ENCODE measurements at places on chromosomes 1 and 21.
A peak's percentile ranks its signal among the peaks of the same experiment; 100 is the strongest.

- DNase-seq, result no peak
These were observed 28.6 kb upstream of the STUM start for GRCh38 chr1:226519716-226520598.

GRCh38 chr1:119358636-119359035, 9.9 kb upstream of the HAO2 start:
- no peak for DNase-seq

DNA sequence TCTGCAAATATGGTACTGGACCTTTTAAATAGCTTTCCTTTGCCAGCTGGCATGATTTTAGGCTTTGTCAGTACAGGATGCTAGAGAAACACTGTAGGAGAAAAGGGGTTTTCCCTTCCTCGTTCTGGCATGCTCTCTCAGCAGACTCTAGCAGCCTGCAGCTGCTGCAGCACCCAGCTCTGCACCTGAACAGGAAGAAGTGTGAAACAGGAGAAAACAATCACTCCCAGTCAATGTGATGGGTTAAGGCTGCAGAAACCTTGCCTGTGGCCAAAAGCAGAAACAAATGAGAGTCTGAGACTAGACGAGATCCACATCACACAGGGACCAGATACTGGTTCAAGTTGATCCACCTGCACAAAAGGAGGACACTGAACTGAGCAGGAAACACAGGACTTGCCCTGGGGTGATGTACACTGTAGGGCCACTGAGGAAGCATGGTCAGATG, 21.2 kb downstream of the OVGP1 start:
- DNase-seq, result no peak

GRCh38 chr1:220300442-220301121, 28.3 kb upstream of the RAB3GAP2 start:
- DNase-seq, result peak; percentile 55

DNA sequence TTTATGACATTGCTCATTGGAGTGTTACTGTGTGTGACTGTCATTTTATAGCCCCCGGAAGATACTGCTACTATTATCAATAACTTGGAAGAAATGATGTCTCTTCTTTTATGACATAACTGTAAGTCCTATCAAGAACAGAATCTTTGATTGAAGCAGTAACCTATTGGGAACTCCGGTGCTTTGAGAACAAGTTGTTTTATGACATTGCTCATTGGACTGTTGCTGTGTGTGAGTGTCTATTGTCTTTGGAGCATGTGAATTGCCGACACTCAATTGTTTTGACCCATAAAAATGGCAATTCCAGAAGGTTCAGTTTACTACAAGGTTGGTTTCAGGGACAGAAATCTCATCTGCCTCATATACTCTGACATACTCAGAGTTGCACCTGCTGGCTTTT, 8.0 kb downstream of the KCNK1 start:
- no peak for DNase-seq

DNA sequence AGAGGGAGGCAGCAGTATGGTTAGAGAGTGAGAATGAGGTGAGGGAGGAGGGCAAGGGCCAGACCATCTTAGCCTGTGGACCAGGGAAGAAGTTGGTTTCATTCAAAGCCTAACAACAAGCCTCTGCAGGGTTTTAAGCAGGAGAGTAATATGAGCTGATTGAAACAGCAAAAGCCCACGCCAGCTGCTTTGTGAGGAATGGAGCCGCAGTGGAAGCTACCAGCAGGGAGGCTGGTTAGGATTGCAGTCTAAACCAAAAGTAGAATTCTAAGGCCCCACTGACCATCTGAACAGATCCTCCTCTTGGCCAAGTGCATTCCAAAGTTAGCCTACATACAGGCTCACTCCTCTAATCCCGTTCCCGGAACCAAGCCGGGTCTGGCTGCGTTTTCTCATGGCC, 44.8 kb downstream of the OLFML3 start:
- DNase-seq, result peak; percentile 86

- peak; percentile 56 for DNase-seq
These were observed 37.0 kb upstream of the RXRG start for GRCh38 chr1:165481820-165482532.

GRCh38 chr1:34591751-34592629, 162.9 kb upstream of the GJB5 start:
- no peak for DNase-seq

DNA sequence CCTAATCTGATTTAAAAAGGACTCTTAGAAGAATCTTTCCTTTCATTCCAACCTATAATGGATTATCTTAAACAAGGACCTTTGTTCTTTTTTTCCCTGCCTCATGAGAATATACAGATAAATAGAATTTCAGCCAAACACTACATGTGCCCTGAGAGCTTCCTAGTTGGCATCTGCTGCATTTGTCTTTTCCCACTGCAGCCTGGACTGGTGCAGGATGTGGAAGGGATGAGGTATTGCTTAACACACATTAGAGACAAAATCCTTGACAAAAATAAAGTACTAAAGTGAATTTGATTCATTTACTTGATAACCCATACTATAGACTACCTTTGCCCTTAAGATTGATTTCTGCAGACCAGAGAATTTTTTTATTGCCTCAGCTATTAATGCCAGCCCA, 59.5 kb downstream of the PALMD start:
- no peak for DNase-seq

GRCh38 chr1:166119471-166119965, 47.3 kb downstream of the FAM78B start:
- DNase-seq, result no peak

DNA sequence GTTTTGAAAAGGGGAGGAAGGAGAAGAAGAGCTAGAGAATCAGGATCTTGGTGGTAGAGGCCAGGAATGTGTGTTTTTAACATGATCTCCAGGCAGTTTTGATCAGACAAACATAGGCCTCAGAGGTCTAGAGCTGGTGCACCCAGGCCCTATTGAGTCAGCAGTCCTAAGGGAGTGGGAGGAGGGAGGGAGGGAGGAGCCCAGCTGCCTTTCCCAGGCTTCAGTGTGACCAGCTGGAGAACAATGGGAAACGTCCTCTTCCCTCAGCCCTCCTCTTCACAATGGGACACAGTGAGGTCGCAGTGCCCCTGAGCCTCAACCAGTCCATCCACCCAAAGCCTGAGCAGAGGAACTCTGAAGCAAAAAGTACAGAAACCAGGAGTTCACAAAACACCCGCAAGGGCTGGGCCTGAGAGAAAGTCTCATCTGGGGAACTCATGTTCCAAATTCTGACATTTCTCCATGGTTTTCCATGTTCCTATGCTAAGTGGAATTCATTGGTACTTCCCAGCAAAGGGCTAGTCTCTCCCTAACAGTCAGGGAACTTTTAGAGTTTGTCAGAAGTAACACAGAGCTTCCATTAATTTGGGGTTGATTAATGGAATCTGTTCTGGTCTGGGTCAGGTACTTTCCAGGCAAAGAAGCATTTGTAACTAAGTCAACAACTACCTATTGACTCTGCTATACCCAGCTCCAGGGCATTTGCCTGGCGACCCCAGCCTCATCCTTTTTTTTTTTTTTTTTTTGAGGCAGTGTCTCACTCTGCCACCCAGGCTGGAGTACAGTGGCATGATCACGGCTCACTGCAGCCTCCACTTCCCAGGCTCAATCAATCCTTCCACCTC, 37.5 kb downstream of the ELAPOR1 start:
- peak; percentile 28 for DNase-seq

DNA sequence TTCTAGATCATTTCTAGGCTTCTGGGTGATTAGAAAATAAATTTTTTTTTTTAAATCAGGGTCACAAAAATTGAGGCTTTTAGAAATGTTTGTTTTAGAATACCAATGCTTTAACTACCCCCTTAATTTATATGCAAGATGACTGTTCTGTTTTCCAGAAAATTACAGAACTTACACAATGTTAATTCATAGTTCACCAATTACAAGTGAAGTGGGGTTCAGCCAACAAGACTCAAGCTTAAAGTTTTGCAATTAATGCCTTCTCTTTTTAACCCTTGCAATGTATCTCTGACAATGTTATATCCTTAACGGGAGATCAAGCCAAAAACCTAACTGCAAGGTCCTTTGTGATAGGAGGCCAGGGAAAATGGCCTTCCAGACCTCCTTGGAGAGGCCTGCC, 5.6 kb downstream of the PRELP start:
- DNase-seq, result no peak

DNA sequence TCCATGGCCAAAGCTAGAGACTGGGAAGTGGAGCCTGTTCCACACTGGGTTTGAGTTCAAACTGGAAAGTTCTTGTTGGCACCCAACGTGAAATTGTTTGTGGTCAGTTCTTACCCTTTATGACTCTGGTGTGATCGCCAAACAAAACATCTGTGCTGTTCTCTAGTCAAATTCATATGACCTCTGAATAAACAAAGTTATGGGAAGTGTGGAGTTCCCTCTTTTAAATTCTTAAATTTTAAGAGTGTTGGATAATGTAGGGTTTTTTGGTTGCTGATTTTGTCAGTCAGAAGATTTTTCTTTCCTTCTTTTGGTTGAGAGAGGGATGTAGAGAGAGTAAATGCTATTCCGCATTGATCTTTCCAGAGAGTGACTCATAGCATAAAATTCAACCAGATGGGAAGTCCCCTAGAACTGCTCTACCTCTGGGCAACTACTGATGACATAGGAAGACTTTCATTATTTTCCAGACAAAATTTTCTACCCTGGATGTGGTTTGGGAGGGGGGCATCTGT, 36.4 kb downstream of the CHML start:
- DNase-seq, result peak; percentile 36

GRCh38 chr1:233448109-233448689, 120.7 kb downstream of the MAP3K21 start:
- no peak for DNase-seq

- DNase-seq, result no peak
These were observed 8.6 kb downstream of the AIM2 start for GRCh38 chr1:159067699-159068621.

DNA sequence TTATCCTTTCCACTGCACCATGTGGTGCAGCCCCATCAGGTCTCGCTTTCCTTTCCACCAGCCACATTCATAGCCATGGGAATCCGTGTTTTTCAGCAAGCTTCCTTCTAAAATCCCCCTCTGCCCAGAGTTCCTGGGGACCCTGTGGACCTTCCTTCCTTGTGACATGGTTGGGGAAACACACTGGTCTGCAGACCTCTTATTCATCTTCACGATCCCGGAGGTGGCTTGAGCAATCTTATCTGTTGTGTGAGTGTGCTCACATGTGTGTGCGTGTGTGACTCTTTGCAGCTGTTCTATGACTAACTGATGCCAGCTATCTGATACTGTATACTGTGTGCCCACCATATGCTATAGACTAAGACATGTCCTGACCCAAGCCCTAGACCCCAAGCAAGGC, 15.6 kb upstream of the IL10 start:
- no peak for DNase-seq

GRCh38 chr1:37267111-37267835, 207.1 kb upstream of the ZC3H12A start:
- DNase-seq, result no peak

DNA sequence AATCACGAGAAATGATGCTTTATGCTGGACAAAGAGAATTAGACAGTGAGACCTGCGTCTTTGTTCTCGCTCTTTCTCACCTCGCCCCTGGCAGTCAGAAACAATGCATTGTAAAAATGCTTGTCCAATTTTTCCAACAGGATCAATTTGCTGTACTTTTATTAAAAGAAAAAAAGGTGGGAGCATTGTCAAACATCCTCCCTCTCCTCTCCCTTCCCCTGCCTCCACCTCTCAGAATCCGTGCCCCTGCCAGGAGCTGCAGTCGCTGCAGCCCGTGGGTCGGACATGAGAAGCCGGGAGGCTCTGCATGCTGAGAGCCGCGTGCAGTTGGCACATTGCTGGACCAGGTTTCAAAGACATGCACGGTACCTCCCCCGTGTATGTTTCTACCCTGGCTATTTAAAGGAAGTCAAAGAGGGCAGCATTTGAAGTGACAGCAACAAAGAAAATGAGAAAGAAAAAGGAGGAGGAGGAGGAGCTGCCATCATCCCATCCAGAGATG, 161.0 kb upstream of the KAZN start:
- DNase-seq, result no peak

GRCh38 chr21:35840197-35840799, 220.0 kb downstream of the SETD4 start:
- DNase-seq, result peak; percentile 74

- no peak for DNase-seq
These were observed 37.2 kb downstream of the PDE9A start for GRCh38 chr21:42690586-42690985.

DNA sequence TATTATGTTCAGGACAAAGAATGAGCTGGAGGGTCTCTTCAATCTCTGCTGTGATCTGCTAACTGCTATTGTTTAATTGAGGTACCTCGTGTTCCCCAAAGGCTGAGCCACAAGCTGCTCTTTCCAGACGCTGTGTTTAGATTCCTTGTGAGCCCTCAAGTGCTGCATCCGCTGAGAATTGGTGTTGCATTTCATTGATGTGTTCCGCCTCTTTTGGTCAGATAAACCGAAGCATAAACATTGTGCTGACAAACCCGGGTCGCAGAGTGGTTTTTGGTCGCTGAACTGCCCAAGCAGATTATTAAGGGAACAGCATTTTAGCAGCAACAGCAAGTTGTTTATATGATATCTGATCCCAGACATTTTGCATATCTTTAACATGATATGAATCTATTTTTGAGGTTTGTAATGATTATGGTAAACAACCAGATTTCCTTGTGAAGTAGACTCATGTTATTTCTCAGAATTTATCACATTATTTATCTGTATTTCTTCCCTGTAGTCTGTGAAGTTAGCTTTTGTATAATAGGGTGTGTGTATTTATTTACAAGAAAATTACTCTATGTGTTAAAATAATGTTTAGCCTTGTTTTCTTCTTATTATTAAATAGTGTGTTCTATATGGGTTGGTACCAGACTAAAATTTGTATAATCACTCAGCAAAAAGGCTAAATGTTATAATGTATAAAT, 217.2 kb upstream of the C1orf105 start:
- DNase-seq, result no peak

DNA sequence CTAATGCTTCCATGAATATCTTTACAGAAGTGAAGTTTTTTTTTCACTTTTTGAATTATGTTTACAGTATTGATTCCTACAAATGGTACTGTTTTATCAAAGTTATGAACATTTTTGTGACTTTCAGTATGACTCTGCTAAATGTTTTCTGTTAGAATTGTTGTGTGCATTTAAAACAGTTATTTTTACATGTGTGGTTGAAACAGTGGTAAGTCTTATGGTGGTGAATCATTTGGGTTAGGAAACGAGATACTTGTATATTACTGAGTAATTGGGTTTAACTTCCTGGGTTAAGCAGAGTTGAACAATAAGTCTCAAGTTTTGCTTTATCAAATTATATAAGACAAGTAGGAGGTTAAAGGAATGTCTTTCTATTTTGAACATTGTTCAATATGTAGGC, 66.8 kb downstream of the VPS13D start:
- DNase-seq, result no peak

- DNase-seq, result no peak
These were observed 380 bp downstream of the MFN2 start for GRCh38 chr1:11980676-11980972.

- no peak for DNase-seq
These were observed 16.7 kb downstream of the CD247 start for GRCh38 chr1:167501515-167502191.

Data from smooth muscle cell of the brain vasculature (primary cell).